ENCODE measurements at places on chromosomes 2 and 18.

DNA sequence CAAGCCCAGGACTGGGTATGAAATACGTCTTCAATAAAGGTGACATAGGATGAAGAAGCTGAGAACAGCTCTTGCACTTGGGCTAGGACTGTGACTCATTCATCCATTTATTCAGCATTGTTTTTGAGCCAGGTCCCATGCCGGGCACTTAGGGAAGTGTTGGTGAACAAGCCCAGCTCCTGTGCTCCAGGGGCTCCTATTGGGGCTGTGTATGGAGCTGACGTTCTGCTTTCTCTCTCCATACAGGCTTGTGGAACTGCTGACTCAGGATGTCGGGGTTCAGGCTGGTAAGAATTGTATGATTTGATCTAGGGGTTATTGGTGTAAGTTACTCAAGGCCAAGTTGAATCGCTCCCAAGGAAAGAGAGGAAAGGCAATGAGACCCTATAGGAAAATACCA, 24.0 kb downstream of the MYO7B start:
- no peak for DNase-seq

GRCh38 chr18:56468396-56468795, 170.0 kb downstream of the TXNL1 start:
- no peak for DNase-seq

- DNase-seq = no peak
Observed at GRCh38 chr2:137826373-137827372, 137.6 kb upstream of the HNMT start.

GRCh38 chr2:199851501-199851810, 464 bp upstream of the FTCDNL1 start:
- DNase-seq = no peak

- DNase-seq = no peak
Observed at GRCh38 chr2:73886357-73886756, 6.5 kb upstream of the ACTG2 start.

- no peak for DNase-seq
Observed at GRCh38 chr2:151374436-151374835, 17.0 kb downstream of the TNFAIP6 start.

GRCh38 chr18:77115192-77115953, 17.2 kb downstream of the MBP start:
- DNase-seq = no peak

- DNase-seq = peak; percentile 38
Observed at GRCh38 chr18:13455960-13456481, 237.5 kb downstream of the LDLRAD4 start.

DNA sequence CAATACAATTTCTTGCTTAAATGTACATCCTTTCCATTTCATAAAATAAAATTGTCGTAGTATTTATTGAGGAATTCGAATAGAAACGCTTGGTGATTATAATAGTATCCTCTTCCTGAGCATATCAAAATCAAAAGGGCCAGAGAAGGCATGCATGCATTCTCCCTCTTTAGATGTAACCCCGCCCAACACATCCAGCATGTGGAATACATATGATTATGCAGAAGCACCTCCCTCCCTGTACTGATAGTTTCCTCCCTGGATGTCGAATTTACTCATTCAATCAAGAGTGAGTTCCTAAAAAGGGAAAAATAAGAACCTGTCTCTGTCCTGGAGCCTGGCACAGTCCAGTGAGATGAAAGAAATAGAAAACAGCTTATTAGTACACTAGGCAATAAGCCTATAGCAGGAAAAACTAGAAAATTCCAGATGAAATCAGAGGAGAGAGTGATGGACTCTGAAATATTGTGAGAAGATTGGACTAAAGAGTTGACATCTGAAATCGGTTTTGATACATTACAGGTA, 262.9 kb downstream of the RDH14 start:
- no peak for DNase-seq

GRCh38 chr2:128322715-128323554, 4.3 kb upstream of the HS6ST1 start:
- DNase-seq = peak; percentile 0

GRCh38 chr18:79934311-79935097, 16.9 kb downstream of the SLC66A2 start:
- DNase-seq = no peak

DNA sequence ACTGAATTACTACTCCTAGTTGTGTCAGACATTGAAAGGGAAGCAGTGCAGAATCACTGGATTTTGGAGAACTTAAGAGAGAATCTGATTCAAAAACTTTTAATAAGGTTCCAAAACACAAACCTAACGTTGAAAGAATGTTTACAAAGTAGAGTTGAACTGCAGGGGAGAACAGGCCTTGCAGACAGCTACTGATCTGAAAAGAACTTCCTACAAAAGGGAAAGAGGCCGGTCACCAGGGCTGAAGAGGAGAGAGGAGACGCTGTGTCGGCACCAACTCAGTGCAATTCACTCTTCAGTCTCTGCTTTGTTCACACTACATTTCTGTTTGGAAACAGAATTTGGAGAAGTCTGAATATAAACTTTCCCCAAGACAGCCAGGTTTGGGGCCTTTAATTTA, 124.0 kb downstream of the GAREM1 start:
- no peak for DNase-seq

GRCh38 chr18:68608851-68609490, 105.9 kb downstream of the TMX3 start:
- no peak for DNase-seq

DNA sequence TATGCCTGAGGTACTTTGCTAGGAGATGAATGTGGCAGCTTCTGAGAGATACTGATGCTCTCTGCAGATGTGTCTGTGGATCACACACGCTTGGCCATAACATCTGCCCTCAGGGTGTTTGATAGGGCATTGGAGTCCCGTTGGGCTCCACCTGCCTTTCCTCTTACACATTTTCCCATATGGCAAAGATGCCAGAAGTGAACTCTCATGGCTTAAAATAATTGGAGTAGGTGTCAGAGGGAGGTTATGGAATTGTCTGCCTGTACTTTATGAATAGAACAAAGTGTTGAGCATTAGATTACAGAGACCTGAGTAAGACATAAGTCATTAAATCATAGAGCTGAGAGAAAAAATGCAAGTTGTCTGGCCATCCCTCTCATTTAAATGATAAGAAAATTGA, 75.3 kb upstream of the PNPT1 start:
- DNase-seq = no peak

DNA sequence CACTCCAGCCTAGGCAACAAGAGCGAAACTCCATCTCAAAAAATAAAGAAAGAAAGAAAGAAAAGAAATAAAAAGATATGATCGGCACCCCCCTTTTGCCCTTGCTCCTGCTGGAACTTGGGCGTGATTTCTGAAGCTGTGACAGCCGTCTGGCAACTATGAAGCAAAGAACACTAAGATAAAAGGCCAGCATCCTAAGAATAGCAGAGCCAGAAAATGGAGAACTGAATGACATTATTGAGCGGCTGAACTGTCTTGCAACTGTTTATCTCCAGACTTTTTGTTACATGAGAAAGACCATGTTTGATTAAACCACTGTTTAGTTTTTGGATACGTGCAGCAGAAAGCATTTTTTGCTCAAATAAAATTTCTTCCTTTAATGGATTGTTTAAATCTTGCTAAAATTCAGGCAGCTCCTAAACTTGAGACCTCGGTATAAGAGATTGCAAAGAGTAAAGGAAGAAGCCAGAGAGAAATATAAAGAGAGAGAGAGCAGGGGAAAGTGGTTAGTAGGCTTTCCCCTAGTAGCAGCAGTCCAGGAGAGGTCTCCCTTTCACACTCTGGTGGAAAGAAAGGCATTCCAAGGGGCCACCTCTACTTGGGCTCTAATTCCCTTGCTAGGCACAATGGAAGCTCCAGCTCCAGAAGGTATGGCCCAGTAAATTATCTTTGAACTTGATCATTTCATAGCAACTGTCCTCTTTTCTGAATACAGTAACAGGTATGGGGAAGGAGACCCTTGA, 8.2 kb upstream of the MBD2 start:
- DNase-seq = no peak

GRCh38 chr2:102114290-102114721, 28.2 kb upstream of the IL1R1 start:
- no peak for DNase-seq

DNA sequence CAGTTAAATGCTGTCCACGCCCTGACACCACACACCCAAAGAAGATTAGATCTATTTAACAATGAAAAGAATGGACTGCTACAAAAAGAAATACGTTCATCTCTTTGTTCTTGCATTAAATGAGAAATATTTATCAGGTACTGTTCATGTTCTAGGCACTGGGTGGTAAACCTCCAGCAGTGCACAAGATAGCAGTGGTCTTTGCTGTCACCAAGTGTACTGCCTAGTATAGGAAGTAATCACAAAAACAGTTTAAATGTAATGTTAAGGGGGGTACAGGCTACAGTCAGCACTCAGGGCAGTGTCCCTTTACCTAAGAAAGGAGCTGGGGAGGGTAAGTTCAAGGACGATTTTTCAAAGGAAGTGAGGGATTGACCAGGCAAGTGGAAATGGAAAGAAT, 443.6 kb downstream of the PARD3B start:
- DNase-seq = no peak

DNA sequence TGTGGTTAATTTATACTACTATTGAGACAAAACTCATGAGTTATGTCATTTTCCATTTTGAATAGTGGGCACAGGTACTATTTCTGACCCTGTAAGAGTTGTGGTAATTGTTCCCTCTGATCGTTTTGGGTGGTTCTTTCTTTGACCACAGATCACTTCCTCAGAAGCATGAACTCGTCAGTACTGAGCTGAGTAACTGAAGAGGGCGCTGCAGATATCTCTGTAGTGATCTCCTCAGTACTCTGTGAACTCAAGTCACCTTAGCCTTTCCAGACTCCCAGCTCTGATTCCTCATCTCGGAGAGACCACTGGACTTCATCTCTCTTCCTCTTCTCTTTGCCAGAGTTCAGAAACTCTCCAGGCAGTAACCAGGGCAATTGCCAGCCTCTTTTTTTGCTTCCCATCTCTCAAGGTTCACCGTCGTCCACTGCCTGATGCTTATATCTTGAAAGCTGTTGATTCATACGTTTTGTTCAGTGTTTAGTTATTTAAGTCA, 9.4 kb upstream of the IL1RL1 start:
- DNase-seq = peak; percentile 45

DNA sequence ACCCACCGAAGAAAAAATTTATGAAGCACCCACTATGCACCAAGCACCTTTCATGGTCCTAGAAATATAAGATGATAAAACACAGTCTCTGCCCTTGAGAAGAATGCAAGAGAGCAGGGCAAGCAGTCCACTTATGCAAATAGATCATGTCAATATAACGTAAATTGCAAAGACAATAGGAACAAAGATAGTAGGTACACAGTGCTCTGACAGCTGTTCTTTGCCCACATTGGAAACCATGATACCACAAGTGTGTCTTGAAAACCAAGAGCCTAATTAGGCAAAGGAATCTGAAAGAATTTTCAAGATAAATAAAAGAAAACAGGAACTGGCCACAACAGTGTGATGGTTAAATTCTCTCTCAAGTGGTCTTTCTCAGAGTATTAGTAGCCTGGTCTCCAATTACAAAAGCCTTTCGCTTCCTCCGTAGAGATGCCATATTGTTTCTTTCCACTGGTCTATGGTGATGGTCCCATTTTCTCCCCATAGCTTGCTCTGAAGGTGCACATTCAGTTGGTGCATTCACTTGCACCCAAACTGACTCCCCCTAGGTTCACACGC, 108.5 kb downstream of the VWC2L start:
- DNase-seq = no peak

Measured in T-cell (primary cell).